ENCODE measurements at places on chromosomes 16 and 17.

GRCh38 chr16:116015-116414 is 22.5 kb downstream of the NPRL3 start:
- no peak for DNase-seq

- no peak for DNase-seq
These were observed 9.4 kb downstream of the MLKL start for GRCh38 chr16:74691093-74691855.

- DNase-seq = no peak
These were observed 28.5 kb upstream of the MAF start for GRCh38 chr16:79628988-79629387.

DNA sequence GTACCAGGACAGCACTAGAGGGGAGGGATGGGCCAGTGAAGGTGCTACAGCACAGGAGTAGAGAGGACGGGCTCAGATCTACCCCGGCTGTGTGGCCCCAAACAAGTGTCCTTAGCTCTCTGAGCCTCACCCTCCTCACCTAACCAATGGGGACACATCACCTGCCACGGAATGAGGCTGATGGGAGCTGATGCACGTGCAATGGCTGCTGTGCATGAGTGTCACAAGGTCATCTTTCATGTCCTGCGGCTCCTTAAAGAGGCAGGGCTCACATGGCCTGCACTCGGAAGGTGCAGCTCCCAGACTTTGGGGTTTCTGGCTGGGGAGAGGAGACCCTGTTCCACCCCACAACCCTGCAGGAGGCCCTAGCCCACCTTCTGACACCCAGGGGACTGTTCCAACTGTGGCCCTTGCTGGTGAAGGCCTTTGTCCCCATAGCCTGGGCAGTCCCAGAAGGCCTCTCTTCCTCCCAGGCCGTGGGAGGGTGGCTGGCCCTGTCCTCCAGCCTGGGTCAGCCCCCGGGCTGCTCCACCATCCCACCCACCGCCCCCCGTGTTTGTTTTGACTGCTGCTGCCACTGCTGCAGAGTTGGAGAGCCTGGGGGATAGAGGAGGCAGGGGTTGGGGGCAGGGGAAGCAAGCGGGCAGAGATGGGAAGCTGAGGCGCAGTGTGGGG is 10.5 kb downstream of the HAP1 start:
- no peak for DNase-seq

DNA sequence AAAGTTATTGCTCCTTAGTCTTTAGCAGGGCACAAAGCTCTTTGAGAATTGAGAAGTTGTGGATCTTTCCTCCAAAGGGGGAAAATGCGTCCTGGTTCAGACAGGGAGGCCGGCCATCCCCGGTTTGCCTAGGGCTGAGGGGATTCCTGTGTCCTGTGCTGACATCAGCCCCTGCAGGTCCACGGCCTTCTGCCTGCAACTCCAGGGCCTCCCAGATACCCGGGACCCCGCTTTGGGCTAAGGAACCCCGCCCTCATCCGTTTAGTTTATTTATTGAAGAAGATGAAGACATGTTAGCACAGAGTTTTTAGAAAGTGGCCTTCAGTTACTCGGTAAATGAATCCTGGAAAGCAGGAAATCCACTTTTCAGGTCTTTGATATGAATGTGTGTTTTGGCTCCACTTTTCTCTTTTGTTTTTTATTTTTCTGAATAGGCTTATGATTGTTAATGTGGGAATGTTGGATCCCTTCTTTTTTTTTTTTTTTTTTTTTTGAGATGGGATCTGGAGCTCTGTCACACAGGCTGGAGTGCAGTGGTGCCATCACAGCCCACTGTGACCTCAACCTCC is 65.6 kb downstream of the CRISPLD2 start:
- no peak for DNase-seq

DNA sequence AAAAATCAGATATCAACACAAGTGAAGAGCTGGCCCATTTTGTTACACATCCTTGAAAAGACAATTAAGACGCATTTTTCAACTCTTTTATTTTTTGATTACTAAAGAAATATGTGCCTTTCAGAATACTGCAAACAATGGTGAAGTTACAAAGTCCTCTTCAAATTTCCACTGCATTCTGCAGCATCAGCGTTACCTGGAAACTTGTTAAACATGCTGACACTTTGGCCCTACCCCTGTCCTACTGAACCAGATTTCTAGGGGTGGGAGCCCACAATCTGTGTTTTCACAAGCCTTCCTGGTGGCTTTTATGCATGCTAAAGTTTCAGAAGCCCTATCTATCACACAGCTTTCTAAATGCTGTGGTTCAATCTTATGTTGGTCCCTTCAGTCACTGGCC is 4.5 kb upstream of the CCL14 start:
- DNase-seq = no peak

DNA sequence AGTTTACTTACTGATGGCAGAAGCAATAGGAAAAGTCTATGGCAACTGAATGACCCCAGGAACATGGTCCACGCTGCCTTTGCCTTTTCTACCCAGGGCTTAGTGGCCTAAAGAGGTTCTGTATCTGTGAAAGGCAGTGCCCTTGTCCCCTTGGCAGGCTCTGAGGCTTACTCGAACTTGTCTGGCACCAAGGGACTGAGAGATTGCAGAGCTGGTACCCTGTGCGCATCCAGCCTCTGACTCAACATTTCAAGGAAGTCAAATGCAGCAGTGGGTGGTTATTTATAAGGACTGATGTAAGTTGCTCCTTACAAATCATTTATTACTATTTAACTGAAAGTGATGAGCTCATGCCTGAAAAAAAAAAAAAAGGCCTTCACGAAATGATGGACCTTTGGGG is 299.9 kb upstream of the MYOCD start:
- DNase-seq = no peak

DNA sequence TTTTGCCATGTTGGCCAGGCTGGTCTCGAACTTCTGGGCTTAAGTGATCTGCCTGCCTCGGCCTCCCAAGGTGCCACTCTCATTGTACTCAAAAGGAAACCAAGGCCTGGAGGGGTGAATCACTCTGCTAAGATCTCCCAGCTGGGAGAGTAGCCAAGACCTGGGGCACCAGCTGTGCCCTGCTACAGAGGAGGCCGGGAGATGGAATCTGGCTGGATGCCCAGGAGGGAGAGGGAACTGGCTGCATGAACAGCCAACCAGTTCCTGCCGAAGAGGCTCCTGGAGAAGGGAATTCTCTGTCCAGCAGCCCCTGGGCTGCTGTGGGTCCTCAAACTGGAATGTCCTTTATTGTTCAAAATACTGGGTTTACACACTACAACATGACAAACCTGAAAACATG is 238.7 kb upstream of the CIBAR2 start:
- no peak for DNase-seq

DNA sequence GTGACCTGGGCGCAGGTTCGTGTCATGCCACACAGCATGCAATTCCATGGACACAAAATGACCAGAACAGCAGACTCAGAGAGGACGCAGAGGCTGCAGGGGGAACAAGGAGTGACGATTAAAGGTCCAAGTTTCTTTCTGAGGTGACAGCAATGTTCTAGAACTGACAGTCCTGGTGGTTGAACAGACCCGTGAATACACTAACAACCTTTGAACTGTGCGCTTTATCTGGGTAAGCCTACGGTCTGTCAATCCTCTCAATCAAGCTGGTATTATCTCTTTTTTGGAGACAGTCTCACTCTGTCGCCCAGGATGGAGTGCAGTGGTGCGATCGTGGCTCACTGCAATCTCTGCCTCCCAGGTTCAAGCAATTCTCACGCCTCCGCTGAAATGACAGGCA is 134.1 kb downstream of the ZNF778 start:
- DNase-seq = no peak

DNA sequence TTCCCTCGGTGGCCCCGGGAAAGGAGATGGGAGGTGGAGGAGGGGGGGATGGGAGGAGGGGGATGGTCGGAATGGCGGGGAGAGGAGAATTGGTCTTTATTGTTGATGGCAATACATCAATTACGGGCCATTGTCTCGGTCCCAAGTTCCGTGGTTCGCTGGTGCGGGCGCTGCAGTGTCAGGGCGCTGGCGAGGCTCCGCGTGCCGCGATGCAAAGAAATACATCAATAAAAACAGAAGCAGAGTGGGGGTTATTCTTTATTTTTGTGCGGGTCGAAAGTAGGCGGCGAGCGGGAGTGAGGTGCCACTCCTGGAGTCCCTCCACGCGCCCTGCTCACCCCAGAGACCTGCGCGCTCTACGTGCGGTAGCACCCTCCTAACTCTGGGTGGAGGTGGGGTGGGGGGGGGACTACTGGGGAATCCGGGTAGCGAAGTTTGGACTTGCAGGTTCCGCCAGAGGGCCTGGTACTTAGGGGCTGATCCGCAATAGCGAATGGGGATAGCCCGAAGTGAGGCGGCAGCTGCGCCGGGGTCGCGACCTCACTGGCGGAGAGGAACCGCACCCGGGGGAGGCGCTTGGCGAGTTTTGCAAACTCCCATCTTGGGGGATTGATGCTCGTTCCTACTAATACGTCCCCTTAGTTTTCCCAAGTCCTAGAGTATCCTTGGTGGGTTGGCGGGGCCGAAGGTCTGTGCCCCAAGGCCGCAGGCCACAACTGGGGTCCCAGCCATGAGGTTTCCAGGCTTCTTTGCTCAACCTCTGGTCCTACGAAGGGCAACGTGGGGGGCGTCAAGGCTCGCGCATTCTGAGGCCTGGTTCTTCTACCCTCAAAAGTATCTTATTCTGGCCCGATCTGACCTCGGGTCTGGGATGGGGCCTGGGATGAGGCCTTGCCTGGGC is 3.5 kb upstream of the SALL1 start:
- peak; percentile 71 for DNase-seq

DNA sequence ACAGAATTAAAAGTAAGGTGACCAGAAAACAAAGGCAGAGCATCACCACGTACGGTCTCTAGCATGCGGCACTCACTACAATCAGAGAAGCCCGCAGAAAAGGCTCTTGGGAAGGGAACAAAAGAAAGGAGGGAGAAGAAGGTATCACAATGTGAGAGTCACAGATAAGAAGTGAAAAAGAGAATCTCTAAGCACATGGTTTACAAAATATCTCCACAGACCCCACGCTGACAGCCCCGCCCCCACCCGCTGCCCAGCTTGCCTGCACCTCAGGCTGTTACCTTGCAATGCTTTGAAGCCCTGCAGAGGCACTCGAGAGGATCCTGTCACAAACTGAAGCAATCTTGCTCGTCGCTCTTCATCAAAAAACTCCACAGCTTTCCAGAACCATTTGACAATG is 40.5 kb downstream of the CEP95 start:
- peak; percentile 10 for DNase-seq

DNA sequence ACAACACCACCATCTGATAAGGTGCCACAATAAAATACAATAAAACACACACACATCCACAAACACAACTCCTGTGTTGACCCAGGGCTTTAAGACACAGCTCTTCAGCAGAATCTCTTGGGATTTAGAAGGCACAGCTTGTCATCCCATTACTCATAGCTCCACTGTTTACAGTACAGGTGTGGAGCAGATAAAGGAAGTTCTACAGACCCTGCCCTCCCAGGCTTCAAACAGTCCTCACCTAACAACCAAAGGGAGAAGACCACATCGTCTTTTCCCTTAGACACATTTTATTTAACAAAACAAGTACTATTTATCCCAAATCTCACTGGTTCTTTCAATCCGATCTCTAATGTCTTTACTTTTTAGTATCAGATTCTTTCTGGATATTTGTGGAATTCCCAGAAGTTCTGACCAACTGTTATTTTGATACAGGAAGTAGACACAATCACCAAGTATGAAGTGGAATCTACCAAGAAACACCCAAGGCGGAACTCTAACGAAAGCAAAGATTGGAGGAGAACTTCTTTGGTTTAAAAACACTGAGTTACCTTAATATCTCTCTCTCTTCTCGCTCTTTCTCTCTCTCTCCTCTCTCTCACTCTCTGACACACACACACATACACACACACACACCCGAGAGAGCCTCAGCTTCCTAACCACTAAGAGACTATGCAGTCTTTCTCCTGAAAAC is 46.1 kb downstream of the CYTH1 start:
- no peak for DNase-seq

GRCh38 chr16:57426356-57426755 is 20.8 kb downstream of the CIAPIN1 start:
- no peak for DNase-seq

DNA sequence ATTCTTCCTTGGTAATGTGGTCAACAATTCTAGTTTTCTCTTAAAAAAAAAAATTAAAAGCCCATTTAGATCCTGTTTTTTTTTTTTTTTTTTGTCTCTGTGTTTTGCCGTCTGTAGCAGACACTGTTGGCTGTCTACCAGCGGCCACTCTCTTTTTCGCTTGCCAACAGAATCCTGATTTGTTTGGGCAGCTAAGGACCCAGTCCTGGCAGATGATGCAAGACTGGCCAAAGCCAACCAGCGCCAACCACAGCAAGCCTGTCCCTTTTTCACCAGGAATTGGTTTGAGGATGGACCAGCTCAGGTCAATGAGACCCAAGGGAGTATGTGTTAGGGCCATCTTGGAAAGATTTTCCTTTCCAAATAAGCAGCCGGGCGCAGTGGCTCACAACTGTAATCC is 28.2 kb downstream of the ST3GAL2 start:
- DNase-seq = no peak

DNA sequence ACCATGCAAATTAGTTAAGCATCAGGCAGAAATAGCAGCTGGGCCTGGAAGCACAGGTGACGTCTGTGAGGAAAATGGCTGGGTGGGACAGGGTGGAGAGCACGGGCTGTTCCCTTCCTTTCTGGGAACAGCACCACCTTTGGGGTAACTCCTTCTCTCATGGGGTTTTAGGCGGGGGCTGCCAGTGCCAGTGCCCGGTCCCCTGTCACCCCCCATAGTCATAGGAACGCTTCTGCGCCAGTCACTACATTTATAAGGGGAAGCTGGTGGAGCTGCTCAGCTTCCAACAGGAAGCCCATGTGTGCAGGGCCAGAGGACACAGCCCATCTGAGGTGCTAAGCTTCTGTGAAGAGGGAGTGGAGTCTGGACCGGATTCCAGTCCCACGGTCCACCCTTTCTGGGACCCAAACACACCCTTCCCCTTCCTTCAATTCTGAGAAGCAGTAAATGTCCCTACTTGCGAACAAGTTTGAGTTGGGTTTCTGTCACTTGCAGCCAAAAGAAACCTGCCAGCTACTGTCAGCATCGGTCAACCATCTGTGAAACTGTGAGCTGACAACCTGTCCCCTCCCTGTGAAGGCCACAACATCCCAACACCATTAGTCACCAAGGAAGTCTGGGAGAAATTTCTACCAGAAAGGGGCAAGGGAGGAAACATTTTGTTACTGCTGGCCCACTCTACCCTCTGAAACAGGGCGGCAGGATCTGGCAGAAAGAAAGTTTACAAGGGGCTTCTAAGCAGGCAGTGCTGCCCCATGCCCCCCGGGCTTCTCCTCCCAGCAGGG is 86.0 kb upstream of the AMZ2 start:
- DNase-seq = no peak

GRCh38 chr16:87966064-87966645 is 14.9 kb downstream of the BANP start:
- no peak for DNase-seq

DNA sequence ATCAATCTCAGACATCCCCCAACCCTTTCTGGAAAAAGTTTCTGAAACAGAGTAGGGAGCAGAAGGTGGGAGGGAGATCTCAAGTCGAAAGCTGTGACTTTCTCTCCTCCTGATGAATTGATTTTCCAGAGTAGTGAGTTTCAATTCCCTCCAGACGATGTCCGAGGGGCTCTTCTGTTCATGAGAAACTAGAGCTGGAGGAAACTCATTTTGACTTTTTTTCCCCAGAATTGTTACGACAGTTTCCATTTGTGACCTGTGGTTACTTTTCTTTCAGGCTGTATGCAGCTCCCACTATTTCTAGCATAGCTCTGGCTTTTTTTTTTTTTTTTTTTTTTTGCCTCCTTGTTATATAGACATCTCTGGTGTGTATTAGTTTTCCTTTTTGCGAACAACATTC is 422.1 kb upstream of the SALL1 start:
- DNase-seq = no peak
